ENCODE measurements at places on chromosomes 16 and 17.

- no peak for DNase-seq
Observed at GRCh38 chr17:31787857-31788570, 71.0 kb downstream of the COPRS start.

DNA sequence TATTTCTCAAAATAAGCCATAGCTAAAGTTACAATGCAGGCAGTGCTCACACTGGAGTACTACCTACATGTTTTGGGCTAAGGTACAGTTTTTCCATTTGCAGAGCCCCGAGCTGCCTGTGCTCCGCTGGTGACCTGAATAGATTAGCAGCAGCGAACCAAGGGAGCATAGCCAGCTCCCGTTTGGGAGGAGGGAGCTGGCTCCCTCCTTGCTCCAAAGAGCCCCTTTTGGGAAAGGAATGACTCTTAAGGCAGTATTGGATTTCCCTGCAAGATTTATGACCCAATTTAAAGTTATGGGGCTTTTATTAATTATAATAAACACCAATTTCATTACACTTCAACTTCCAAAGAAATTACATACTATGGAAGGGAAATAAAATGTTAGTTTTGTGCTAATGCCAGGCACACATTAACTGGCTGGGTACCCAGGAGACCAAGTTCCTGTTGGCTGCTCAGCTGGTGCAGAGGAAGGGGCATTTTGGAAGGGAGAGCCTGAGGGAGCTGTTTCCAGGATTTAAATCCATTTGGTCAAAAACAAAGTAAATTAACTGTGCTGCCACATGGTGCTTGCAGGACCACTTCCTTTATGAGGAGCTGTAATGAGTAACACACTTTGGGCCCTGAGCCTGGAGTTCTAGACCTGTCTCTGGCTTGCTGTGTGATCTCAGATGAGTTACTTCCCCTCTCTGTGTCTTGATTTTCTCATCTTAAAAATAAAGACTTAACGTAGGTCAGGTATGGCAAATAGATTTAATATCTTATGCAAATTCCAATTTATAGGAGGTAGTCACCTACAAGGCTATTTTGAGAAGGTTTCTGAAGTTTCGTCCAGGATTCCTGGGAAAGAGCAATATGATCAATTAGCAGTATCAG lies 362.1 kb upstream of the CCL2 start:
- DNase-seq, result no peak

- no peak for DNase-seq
Observed at GRCh38 chr17:41705271-41705991, 6.7 kb upstream of the GAST start.

DNA sequence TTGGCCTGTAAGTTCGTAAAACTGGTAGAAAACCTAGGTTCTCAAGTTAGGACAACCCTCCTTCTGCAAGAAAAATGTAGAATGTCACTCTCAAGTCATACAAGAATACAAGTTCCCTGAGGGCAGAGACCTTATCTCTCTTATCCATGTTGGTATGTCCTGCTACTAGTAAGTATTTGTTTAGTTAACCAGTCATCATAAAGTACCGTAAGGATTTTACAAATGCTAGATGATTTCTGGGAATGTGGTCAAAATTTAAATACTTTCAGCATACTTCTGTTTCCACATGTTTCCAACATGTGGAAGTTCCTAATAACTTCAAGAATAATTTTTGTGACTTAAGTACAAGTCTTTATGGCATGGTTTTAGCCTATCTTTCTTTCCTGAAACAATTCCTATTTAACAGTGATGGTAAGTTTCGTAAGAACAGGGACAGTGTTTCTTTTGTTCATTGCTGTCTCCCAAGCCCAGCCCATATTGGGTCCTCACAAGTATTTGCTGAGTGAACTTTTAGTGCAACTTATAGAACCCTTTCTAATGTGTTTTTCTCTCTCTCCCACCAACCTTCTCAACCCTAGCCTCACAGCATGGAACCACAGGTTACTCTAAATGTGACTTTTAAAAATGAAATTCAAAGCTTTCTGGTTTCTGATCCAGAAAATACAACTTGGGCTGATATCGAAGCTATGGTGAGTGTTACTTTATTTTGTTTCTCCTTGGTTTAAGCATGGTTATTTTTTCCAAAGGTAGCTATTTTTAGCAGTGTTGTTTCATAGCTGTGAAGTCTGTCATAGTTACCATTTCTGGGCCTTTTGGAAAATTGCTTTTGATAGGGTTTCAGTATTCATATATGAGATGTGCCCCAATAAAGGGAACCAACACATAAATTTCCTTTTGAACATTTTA lies 4.5 kb downstream of the NBR1 start:
- no peak for DNase-seq

DNA sequence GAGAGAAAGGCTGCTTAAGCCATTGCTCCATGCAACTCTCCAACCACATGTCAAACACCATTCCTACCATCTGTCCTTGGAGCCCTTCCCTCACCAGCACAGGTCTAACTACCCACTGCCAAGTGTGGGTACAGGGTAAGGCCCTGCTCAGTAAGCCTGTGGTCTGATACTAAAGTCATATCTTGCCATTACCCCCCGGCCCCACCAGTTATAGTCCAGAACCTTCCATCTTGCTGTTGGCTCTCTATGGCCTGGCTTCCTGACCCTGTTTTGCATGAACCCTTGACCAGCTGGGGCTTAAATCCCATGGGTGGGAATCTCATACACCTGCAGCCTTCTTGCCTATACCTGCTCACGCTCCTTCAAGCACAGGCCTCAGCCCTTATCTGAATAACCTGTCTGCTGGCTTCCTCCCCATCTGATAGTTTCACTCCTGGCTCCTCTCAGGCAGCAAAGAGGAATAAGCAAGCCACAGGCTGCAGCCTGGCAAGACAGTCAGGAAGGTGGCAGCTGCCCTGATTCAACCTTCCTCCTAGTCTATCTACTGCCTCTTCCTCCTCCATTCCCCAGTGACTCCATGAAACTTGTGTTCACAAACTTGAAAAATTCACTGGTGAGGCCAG lies 64.1 kb downstream of the ZFHX3 start:
- DNase-seq, result no peak

- no peak for DNase-seq
Observed at GRCh38 chr16:47061204-47061603, 82.5 kb downstream of the NETO2 start.

DNA sequence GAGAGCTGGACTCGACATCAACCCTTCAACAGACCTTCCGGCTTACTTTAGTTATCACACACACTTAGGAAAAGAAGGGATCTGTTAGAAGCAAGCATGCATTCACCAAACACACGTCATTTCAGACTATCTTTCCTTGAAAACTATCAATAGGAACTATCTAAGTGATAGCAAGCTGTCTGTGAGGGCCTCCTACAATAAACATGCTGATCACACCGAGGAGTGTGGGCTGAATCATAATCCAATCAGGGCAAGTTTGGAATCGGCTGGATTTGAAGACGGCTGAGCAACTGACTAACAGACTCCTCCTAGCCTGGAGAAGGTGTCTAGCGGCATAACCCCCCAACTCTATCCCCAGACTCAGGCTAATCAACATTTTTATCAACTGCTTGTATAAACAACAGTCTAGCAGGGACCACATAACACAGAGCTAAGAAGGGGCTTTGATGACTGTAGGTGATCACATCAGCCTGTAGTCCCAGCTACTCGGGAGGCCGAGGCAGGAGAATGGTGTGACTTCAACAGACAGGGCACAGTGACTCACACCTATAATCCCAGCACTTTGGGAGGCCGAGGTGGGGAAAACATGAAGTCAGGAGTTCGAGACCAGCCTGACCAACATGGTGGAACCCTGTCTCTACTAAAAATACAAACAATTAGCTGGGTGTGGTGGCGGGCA lies 14.1 kb downstream of the NXN start:
- no peak for DNase-seq

DNA sequence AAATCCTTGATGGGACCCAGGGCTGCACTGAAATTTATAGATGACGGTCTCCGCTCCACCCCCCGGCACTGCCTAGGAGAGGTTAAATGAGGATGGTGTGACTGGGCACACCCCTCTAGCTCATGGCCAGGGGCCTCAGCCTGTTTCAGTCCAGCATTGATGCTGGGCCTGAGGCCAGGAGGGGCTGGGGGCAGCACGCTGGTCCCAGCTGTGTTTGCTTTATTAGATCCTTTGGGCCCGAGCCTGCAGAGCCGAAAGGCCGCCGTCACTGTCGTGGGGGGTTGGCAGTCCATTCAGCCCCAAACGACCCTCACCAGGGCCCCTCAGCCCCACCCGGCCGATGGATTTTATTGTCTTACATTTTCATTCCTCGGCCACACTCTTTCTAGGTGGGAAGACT lies 10.8 kb upstream of the DOK4 start:
- DNase-seq, result no peak

DNA sequence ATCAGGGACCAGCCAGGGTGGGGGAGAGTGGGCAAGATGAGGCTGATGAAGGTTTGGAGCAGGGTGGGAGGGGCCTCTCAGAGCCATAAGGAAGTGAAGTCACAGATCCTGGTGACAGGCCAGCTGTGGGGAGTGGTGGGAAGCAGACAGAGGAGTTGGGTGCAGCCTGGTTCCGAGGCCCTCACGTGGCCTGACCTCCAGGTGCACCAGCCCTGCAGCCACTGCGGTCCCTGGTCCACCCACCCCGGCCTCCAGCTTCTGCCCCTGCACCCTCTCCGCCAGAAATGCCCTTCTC lies 3.9 kb upstream of the ZFPM1 start:
- DNase-seq, result no peak

DNA sequence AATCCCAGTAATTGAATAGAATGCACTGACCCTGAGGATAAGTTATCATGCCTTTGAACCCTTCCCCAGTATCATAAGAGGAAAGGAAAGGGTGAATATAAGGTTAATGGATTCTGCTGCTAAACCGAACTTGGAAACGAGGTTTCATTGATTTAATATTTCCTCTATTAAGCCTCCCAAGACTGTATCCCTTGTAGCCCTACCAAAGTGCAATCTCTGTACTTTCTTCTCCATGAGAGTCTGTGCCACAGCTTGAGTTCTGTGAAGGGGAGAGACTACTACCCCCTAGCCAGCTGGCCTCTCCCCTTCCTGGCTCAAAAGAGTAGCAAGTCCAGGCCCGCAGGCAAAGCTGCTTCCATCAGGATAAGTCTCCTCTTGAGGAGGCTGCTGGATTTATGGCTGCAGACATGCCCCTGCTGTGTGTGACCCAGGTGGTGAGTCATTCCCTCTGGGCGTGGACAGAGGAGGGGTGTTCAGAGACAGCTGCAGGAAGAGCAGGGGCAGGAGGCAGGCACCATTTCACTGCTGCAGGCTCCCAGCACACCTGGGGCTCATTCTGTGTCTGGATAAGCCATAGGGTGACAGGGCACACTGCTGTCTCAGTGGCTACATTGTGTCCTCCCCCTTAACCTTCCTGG lies 58.4 kb downstream of the TOM1L2 start:
- DNase-seq, result no peak

DNA sequence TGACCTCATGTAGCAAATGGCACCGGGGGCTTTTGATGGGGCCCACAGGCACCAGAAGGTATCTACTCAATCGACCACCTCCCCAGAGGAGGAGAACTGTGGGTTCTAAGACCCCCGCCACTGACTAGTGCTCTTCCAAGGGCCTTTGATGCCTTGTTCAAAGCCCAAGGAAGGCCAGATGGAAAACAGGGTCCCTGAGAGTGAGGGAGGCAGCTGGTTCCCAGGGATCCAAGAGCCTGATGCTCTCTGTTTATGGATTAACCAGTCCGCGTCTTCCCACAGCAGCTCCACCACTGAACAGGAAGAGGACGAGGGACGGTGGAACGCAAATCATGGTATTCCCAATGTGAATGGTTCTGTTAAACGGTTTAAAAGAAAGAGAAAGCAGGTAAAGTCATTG lies 7.6 kb downstream of the PHB1 start:
- DNase-seq, result no peak

GRCh38 chr16:51937771-51938170 lies 609.2 kb downstream of the TOX3 start:
- no peak for DNase-seq

- DNase-seq, result no peak
Observed at GRCh38 chr16:56401482-56401881, 23.9 kb downstream of the AMFR start.

- DNase-seq, result no peak
Observed at GRCh38 chr17:77684803-77685798, 273.4 kb upstream of the TNRC6C start.

- DNase-seq, result no peak
Observed at GRCh38 chr17:12358477-12358876, 307.2 kb upstream of the MYOCD start.

GRCh38 chr17:1899403-1900000 lies 69.7 kb downstream of the RPA1 start:
- DNase-seq, result no peak

DNA sequence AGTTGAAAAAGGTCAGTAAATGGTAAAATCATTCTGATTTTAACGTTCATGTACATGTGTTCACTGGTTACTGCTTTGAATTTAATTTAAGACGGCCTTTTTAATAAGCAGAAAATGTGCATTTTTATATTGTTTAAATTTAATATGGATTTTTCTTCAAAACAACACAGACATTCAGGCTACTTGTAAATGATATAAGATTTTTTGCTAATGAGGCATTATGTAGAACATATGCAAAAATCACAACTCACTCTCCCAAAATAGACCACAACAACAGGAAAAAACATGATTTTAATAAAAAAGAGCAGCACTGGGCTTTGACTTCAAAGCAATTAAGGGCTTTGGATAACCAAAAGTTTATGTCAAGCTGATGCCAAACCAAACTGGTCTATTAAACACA lies 22.3 kb downstream of the RPGRIP1L start:
- DNase-seq, result no peak

GRCh38 chr17:60284709-60285108 lies 107.2 kb downstream of the USP32 start:
- no peak for DNase-seq

GRCh38 chr17:9204637-9205329 lies 183.5 kb downstream of the NTN1 start:
- no peak for DNase-seq

GRCh38 chr17:869567-870525 lies 87.7 kb downstream of the MRM3 start:
- no peak for DNase-seq

GRCh38 chr17:29090108-29090507 lies 47.2 kb downstream of the PIPOX start:
- no peak for DNase-seq

DNA sequence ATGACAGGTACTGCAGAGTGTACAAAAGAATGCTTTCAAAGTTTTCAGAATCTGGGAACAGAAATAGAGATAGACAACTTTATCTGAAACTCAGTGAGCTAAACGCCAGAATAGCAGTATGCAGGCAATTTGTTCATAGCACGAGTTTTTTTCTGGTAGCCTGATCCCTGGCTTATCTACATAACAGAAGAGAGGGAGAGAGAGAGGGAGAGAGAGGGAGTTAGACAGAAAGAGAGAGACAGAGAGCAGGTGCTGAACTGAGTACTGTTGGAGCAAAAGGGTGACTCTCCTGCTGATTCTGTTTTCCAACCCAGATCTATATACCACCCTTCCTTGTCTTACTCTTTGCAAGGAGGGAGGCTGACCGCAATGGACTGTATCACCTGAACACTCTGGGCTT lies 388.0 kb upstream of the CA10 start:
- DNase-seq, result no peak

DNA sequence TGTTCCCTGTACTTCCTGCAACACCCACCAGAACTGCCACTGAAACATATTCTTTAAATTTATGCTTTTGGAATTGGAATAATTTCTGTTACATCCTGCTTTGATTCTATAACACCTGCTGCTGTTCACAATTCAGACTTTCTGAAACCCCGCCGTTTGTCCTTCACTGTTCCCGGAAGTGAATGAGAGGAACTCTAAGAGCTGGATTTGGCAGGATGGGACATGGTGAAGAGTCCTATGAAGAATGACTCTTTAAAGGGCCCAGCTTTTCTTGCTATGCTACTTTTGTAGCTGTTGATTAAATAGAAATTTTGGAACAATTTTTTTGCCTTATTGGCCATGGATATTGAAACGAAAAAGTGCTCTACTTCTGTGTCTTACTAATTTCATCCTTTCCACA lies 8.9 kb downstream of the AP2B1 start:
- DNase-seq, result no peak
